Bronchial smooth muscle cell (primary cell): ENCODE measurements at places on chromosomes 5 and 9. TPM values are rescaled to one million over a fixed set of nuclear protein-coding genes. Genes with fewer than 3 reads are reported as not detected.

The SAXO1 gene
- total RNA-seq = 0.09 and 0.16 TPM in 2 replicates

The TRAF2 gene
- 6.0 and 9.2 TPM in 2 replicates for total RNA-seq

The ITGA1 gene
- 0.94 and 4.3 TPM in 2 replicates for total RNA-seq

The ZNF454 gene
- total RNA-seq = 2.8 and 3.0 TPM in 2 replicates

The RPL12 gene
- 1,024 and 1,424 TPM in 2 replicates for total RNA-seq

The QRFP gene
- total RNA-seq = not detected in 2 replicates

The TLX3 gene
- total RNA-seq = not detected in 2 replicates

The TNFSF8 gene
- total RNA-seq = not detected in 2 replicates

The SPINK13 gene
- total RNA-seq = not detected in 2 replicates

The NR2F1-AS1 gene
- total RNA-seq = 35.8 and 43.1 TPM in 2 replicates

The DDX4 gene
- not detected in 2 replicates for total RNA-seq

The TJP2 gene
- 21.6 and 38.0 TPM in 2 replicates for total RNA-seq

The CER1 gene
- total RNA-seq = not detected in 2 replicates

The RUSC2 gene
- 10.4 and 12.7 TPM in 2 replicates for total RNA-seq

The HTR4 gene
- total RNA-seq = not detected in 2 replicates

The ARHGAP26 gene
- 8.2 and 10.9 TPM in 2 replicates for total RNA-seq

The NOXA1 gene
- 0.26 and 0.95 TPM in 2 replicates for total RNA-seq

The COL23A1 gene
- under 0.01 TPM in 1 of 2 replicates, not detected in the other for total RNA-seq

The ROPN1L gene
- total RNA-seq = 0.32 and 0.60 TPM in 2 replicates
